Right ventricle myocardium superior (tissue), 1 donor: ENCODE measurements at places on chromosomes 4 and X. TPM values are rescaled to one million over a fixed set of nuclear protein-coding genes. Genes with fewer than 3 reads are reported as not detected.

PPEF2 gene
- not detected for total RNA-seq

GNRHR gene
- not detected for total RNA-seq

- no peak for DNase-seq
These were observed 67.0 kb upstream of the CXCL13 start for GRCh38 chr4:77538574-77539157.

DNA sequence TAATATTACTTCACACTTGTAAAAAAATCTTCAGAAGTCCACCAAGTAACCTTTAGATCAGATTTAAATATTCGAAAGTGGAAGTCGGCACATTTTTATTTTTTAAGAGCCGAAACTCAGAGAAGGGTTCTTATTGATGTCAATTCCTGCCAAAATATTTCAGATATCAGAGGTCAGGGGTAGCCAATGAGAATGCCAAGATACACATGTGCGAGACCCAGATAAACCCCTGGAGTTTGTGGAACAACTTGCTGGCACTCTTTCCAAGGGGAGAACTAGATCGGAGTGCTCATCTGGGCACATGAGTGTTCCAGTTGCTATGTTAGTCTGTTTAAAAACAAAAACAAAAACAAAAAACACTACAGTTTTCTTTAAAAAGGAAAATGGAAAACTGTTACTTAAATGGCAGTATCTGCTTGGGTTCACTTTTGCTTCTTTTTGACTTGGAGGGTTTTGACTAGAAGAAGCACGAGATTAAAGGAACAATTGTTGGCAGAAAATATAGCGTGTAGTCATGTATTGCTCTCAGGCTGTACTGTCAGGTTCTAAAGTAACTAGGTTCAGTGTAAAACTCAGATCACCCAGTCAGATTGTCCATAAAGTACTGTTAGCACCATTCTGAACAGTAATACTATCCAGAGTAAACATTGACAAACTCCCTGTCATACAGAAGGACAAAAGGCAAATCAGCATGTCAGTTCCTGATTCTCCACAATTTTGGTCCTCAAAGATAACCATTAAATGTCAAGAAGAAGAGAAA, 188.0 kb upstream of the PACRGL start:
- DNase-seq, result no peak

- no peak for DNase-seq
These were observed 7.9 kb downstream of the FAM13A start for GRCh38 chr4:89048906-89049601.

GRCh38 chr4:152697284-152698088, 17.7 kb upstream of the TMEM154 start:
- no peak for DNase-seq

BTC gene
- not detected for total RNA-seq

SHOX gene
- not detected for total RNA-seq
